ENCODE measurements at places on chromosomes 6 and 20.

GRCh38 chr6:3370361-3371221 lies 86.3 kb downstream of the SLC22A23 start:
- DNase-seq: peak; percentile 69

GRCh38 chr20:33653900-33654596 lies 8.1 kb upstream of the C20orf144 start:
- no peak for DNase-seq

GRCh38 chr6:170135821-170136471 lies 154.9 kb downstream of the DLL1 start:
- DNase-seq: peak; percentile 59

- no peak for DNase-seq
Observed at GRCh38 chr6:163707387-163708355, 293.2 kb downstream of the QKI start.

- no peak for DNase-seq
Observed at GRCh38 chr20:64000906-64001305, 20.0 kb downstream of the PRPF6 start.

GRCh38 chr6:81708113-81708699 lies 44.3 kb downstream of the TENT5A start:
- no peak for DNase-seq

GRCh38 chr6:42471714-42472113 lies 20.0 kb upstream of the TRERF1 start:
- no peak for DNase-seq

DNA sequence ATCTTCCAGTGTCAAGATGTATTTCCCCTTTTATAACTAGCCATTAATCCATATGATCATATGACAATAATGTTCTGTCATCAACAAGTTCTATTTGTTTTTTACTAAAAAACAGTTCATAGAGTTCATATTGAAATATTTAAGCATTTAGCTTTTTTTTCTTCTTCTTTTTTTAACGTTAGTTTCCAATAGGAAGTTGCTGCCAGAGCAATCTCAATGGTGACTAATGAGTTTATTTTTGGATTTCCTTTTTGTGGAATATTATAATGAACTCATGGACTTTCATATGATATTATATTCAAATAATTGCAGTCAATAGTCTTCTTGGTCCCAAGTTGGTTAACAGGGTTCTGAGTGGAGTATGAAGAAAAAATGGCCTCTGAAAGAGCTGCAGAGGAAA lies 343.3 kb downstream of the BCKDHB start:
- no peak for DNase-seq

All from activated effector memory CD4-positive, alpha-beta T cell treated with anti-CD3 and anti-CD28 coated beads, Interleukin-2, amount 50 U/mL, for 16 hours (primary cell).